CD4-positive, alpha-beta T cell treated with Interleukin-4 for 4 hours (primary cell): ENCODE measurements at places on chromosomes 4 and X.

DNA sequence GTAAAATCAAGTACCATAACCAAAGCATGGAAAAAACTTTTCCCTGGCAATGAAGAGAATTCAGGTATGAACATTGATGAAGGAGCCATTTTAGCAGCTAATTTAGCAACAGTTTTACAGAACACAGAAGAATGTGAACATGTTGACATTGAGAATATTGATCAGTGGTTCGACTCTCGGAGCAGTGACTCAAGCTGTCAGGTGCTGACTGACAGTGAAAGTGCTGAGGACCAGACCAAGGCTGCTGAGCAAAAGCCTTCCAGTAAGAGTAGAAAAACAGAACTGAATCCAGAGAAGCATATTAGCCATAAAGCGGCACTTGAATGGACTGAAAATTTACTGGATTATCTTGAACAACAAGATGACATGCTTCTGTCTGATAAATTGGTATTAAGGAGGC lies 2.8 kb downstream of the TIGD2 start:
- DNase-seq: no peak

- no peak for DNase-seq
Measured at GRCh38 chrX:23840674-23841073, 57.7 kb downstream of the SAT1 start.

GRCh38 chr4:152997771-152998487 lies 61.8 kb downstream of the FHDC1 start:
- DNase-seq: no peak

DNA sequence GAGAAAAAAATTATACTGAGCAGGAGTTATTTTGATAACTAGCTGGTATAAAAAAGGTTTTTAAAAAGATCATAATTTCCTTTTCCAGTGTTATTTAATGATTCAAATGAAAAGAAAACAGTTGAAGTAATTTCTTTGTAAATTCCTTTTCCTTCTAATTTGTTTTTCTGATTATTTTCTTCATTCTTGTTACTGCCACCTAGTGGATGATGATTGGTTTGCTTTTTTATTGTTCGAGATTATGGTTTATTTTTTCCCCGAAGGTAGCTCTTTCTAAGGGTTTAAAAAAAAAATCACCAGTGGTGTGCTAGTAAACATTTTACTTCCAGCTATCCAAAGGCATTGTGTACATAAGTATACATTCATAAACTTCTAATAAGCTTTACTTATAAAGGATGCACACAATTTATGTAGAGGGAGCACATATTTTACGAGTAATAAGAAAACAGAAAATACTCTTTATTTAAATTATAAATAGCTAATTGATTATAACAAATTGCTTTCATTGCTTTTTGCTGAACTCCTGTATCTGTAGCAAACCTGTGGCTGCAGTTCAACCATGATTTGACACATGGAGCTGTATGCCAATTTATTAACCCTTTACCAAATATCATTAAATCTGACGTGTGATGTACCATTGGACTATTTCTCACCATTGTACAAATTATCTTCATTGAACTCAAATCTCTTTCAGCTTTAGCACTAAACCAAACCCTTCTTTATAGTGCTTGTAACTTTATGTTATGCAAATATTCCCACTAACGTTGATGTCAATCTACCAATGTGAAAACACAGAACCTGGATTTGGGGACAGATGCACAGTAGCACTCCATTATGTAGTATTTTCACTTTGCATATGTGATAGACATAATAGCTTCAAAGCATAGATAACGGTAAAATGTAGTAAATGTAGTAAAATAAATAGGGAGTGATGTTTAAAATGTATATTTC lies 97.8 kb upstream of the ANK2 start:
- peak; percentile 15 for DNase-seq

GRCh38 chr4:183483997-183484396 lies 20.9 kb upstream of the ING2 start:
- DNase-seq: no peak

GRCh38 chr4:41124916-41125548 lies 89.3 kb downstream of the APBB2 start:
- no peak for DNase-seq

- no peak for DNase-seq
Measured at GRCh38 chrX:15938072-15938471, 83.5 kb upstream of the AP1S2 start.

GRCh38 chr4:25423548-25423947 lies 46.5 kb downstream of the ANAPC4 start:
- DNase-seq: no peak

GRCh38 chr4:41981456-41981855 lies at the start of gene DCAF4L1:
DCAF4L1 (plus strand) TSS chr4:41981756; CDS start chr4:41981793, 37 bp downstream.
- no peak for DNase-seq

DNA sequence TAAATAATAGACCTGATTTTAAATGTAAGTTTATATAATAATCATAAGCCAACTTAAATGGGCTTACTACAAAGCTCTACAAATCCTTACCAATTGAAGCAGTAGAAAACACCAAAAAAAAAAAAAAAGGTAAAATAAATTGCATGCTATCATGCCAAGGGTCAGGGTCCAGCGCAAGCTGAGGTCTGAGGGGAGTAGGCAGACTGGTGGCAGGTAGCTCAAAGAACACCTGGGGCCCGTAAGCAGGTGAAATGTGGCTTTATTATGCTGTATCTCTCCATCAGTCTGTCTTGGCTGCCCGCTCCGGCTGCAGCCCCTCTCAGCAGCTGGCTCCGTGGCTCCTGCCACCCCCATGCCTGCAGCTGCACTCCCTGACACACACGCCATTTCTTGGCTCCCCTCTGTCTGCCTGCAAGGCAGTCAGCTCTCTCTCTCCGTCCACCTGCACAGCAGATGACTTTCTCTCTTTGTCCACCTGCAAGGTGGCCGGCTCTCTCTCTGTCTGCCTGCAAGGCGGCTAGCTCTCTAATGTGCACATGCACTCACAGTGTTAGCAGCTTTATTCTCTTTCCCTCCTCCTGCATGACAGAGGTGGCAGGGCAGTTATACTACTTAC lies 209.4 kb upstream of the UGT8 start:
- DNase-seq: no peak

DNA sequence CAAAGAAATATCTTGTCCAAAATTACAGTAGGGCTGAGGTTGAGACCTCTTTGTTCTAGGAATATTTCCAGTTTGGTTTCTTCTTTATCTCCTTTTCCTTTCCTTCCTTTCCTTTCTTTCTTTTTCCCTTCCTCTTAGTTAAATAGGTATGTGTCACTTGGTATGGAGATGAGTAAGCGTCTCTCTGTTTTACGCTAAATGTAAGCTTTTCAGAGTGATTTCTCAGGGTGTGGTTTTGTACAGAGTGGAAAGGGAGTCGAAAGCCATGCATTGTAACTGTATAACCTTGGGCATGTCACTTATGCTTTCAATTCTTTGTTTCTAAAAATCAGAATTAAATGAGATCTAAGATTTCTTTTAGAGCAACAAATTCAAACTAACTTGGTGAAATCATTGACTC lies 54.8 kb downstream of the TLL1 start:
- no peak for DNase-seq

DNA sequence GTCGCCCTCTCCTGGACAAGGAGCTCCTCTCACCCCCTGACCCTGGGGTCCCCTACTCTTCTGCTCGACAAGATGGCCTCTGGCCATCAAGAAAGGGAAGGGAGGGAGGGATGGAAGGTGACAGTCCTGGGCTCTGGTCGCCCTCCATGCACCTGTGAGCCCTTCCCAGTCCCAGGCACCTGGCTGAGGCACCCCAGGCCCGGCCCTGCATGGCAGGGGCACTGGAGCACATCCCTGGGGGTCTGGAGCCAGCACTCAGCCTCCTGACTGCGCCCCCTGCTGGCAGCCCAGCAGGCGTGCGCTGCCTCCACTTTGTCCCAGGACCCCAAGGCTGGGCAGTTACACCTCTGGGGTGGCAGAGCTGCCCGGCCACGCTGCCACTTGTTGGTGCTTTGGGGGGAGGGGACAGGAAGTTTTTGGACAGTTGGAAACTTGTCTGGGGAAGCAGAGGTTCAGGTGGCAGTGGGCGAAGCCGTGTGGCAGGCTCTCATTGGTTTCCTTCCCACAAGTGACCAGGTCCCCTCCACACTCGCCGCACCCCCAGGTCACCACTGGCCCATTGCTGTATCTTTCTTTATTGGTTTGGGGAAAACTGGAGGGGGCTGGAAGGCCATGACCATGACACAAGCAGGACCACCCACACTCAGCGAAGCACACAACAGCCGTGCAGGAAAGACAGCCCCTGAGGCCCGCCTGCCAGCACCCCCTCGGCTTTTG lies 4.3 kb downstream of the PNCK start:
- DNase-seq: no peak

DNA sequence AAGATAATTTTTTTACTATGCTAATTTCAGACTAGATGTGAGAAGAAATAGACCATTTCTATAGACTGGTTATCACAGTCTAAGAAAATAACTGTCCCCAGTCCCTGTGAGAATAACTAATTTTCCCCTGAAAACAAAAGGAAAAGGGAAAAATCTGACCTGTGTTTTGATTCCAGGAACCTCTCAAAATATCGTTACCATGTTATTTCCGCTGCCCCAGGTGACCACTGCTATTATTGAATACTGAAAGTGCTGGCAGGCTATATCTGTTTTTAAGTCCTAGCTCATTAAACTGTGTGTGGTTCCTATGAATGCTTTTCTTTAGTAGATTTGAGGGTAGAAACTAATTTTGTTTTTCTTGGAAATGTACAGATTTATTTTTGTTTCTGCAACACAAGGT lies 83.6 kb downstream of the GAB1 start:
- no peak for DNase-seq

DNA sequence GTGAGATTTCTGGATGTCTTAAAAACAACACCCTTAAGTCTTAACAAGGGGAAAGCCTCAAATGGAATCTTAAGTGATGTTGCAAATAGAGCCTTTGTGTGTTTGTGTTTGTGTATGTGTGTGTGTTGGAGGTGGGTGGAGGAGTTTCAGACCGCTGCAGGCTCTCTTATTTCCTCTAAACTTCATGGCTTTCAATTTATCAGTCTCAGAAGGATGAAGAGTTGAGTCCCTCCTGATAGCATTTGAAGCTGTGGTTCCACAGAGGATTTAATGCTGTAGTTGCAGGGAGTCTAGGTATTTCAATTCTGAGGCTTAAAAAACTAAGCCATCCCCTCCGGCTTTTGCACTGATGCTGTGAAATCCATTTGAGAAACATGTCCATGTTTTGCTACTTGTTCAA lies 4.3 kb upstream of the AGA start:
- DNase-seq: no peak

- no peak for DNase-seq
Measured at GRCh38 chr4:113945906-113946305, 33.5 kb downstream of the ARSJ start.

- DNase-seq: no peak
Measured at GRCh38 chrX:37350034-37350365, 836 bp downstream of the PRRG1 start.

GRCh38 chr4:119664168-119664907 lies 35.7 kb upstream of the PDE5A start:
- DNase-seq: no peak

GRCh38 chr4:159902648-159903047 lies 799.8 kb downstream of the RAPGEF2 start:
- DNase-seq: no peak

DNA sequence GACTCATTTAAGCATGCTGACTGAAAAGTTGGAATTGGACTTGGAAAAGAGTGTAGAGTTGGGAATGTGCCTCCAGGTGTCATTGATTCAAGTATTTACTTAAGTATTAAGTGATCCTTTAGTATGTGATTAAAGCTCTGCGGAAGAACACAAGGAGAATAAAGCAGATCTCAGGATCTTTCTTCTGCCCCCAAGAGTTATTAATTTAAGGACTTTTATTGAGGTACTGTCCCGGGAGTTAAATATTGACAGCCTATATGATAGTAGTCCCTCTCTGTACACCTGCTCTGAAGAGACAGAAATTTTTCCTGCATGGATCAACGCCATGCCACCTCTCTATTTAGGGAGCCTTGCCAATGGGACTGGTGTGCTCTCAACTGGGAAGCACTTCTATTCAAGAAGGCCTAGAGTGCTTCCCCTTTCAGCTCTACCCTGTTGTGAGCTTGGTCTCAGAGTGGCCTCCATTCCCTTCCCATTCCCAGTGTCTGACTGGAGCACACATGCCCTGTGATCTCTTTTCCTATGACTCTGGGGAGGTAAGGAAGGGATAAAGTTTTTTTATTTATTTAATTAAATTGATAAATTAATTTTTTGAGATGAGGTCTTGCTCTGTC lies 75.9 kb downstream of the SHISA3 start:
- DNase-seq: no peak

DNA sequence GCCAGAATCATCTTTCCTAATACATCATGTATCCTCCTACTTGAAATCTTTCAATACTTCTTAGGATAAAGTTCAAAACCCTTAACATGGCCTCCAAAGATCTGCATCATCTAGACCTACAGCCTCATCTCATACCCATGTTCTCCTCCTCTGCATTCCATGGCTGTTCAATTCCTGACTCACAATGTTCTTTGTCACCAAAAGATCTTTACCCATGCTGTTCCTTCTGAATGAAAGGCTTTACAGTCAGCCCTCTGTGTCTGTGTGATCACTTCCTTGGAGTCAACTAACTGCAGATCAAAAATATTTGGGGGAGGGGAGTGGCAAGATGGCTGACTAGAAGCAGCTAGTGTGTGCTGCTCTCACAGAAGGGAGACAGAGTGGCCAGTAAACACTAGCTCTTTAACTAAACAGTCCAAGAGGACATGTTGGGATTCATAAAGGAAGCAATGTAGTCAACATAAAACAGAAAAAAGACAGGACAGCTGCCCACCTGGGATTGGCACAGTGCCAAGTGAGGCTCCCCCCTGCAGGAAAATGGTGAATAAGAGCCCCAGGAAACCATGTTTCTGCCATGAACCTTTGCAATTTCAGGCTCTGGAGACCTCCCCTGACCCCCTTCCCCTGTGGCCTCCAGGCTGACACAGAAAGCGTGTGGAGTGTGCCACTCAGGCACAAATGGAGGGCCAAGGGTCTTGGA lies 31.9 kb downstream of the CBR4 start:
- no peak for DNase-seq

GRCh38 chrX:28010875-28011274 lies 29.6 kb upstream of the DCAF8L1 start:
- DNase-seq: no peak

DNA sequence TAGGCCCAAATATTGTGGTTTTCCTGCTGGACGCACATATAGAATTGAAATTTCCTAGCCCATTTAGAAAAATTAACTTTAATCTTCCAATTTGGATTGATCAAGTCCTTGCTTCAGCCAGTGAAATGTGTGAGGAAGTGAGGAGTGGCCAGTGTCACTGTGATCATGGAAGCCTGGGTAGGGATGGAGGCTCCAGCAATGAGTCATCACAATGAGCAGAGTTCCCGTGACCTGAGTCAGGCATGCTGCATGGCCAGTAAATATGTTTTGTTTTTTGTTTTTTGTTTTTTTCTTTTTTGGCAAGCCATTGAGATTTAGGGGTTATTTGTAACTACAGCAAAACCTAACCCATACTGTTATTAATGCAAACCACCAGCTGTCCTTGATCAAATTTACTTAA lies 52.1 kb downstream of the IDS start:
- DNase-seq: no peak

DNA sequence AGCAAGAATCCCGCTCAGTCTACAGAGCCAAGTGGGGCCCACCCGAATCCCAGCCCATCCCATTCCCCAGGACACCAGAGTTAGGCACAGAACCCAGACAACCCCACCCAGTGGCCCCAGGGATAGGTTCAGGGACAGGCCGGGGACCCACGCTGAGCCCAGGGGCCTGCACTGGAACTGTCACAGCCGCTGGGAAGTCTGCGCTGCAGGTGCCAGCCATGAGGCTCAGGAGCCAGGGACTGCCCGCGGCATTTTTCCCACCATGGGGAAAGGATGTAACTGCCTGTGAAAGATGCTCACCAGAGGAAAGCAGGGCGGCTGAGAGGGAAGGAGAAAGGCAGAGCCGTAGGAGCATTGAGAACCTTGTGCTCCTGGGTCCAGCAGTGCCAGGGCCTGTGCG lies 12.0 kb downstream of the EVC2 start:
- DNase-seq: no peak
